Fibroblast of skin of right biceps (primary cell): ENCODE measurements at places on chromosomes 6 and 20.

- no peak for DNase-seq
These were observed 325.1 kb downstream of the SOX4 start for GRCh38 chr6:21918666-21919065.

DNA sequence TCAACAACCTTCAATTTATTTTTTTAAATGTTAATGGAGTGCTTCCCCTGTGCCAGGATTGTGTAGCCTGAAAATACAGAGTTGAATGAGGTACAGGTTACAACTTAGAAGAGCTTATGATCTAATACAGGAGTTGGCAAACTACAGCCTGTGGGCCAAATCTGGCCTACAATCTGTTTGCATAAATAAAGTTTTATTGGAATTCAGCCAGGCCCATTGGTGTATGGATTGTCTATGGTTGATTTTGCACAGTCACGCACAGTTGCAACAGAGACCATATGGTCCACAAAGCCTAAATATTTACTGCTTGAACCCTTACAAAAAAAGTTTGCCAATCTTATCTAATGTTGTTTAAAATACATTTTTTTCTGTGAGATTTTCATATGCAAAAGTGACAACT, 177.3 kb upstream of the CCN2 start:
- no peak for DNase-seq

- no peak for DNase-seq
These were observed 37.3 kb downstream of the KIF13A start for GRCh38 chr6:17950095-17950494.

DNA sequence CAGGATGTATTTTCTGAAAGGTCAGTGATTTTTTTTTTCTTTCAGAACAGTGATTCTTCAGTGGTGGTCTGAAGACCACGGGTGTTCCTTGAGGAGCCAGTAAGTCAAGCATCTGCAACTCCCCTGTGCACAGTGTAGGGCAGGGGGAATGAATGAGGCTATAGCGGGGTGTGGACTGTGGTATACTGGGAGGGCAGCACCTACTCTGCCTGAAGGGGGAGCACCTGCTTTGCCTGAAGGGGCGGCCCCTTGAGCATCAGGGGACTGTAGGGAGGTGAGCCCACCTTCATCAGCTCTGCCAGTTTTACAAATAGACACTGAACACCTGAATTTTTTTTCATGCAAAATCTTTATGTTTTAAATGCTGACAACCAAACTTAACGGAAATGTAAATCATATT, 77.5 kb upstream of the RIPOR2 start:
- DNase-seq: no peak

DNA sequence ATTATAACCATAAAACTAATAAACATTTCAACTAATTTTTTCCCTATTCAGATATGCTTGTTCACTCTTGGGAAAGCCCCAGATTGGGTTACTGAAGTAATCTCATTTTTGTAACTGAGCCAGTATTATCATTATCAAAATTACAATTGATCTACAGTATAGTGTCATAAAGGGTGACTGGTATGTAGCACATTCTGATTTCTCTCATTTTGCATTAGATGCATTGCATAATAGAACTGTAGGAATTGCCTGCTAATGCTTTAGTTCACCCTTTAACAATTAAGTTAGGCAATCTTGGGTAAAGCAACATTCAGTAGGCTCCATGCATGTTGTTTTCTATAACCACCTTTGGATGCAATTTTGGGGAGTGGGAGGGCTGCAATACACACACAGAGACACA, 150.8 kb upstream of the FLRT3 start:
- DNase-seq: no peak

DNA sequence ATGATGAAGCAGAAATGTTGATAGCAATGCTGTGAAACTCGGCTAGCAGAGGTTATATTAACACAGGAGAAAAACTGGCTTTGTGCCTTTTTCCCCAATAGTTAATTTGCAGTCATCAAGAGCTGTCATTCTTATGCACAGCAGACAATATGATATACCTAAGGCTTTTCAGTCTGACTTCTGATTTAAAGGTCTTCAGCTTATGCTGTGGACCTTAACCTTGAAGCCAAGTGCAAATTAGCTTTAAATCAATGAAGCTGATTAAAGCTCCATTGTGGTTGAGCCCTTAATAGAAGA, 171.6 kb upstream of the ID4 start:
- no peak for DNase-seq

DNA sequence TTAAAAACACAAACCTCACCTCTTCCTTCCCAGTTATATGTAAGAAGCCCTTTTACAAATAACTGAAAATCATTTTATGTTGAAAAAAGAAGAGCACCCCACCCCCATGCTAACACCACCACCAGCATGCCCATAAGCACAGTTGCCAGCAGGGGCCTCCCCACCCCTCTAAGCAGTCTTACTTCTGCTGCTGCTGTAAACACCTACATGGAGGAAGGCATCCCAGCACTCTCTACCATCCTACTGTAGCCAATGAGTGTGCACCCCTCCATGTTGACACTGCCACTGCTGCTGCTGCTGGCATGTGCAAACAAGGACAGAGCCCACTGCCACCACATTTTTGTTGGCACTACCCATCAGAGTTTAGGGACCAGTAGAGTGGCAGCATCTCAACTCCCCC, 49.6 kb upstream of the PHIP start:
- no peak for DNase-seq

- DNase-seq: peak; percentile 94
These were observed 87.2 kb upstream of the EDN1 start for GRCh38 chr6:12203001-12203400.

DNA sequence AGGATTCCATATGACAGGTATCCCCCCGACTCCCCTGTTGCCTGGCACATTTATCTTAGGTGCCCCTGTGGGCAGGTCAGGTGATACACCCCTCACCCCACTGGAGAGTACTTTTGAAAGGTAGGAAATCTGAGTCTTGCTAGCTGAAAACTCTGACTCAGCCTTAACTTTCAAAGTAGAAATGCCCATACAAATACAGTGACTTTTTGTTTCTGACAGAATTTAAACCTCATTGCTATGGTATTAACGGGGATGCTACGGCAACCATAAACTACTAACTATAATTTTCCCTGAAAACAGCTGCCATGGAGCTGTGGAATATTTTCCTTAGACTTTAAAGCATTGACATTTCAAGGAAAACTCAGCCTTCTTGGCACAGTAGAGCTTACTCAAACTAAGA, 536.0 kb downstream of the RFPL4B start:
- peak; percentile 39 for DNase-seq

- DNase-seq: no peak
These were observed 624.1 kb downstream of the CD109 start for GRCh38 chr6:74320074-74320473.

DNA sequence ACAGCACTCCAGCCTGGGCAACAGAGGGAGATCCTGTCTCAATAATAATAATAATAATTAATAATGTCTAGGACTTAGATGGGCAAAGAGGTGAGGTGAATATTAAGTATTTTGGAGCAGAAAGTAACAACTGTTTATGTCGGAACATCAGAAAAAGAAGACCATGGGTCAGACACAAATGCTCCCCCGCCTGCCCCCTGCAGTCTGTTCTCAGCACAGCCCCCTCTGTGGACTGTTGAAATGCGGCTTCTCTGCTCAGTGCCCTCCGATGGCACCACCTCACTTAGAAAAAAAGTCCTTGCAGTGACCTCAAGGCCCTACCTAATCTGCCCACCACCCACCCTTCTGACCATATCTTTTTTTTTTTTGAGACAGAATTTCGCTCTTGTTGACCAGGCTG, 5.2 kb upstream of the ETV7 start:
- no peak for DNase-seq

- DNase-seq: peak; percentile 44
These were observed 95.5 kb downstream of the SNAP91 start for GRCh38 chr6:83613378-83613777.

DNA sequence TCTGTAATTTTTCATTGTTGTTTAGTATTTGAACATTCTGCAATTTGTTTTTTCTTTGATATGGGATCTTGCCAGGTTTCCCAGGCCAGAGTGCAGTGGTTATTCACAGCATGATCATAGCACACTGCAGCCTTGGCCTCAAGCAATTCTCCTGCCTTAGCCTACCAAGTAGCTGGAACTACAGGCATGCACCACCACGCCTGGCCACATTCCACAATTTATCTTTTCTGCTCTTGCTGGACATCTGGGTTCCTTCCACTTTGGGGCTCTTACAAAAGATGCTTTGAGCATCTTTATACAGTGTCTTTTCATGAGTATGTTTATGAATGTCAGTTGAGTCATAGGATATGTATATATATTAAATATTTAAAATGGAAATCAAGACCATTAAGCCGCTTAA, 42.0 kb downstream of the PGM3 start:
- DNase-seq: no peak

GRCh38 chr6:37791156-37791919, 28.2 kb upstream of the ZFAND3 start:
- DNase-seq: peak; percentile 98

DNA sequence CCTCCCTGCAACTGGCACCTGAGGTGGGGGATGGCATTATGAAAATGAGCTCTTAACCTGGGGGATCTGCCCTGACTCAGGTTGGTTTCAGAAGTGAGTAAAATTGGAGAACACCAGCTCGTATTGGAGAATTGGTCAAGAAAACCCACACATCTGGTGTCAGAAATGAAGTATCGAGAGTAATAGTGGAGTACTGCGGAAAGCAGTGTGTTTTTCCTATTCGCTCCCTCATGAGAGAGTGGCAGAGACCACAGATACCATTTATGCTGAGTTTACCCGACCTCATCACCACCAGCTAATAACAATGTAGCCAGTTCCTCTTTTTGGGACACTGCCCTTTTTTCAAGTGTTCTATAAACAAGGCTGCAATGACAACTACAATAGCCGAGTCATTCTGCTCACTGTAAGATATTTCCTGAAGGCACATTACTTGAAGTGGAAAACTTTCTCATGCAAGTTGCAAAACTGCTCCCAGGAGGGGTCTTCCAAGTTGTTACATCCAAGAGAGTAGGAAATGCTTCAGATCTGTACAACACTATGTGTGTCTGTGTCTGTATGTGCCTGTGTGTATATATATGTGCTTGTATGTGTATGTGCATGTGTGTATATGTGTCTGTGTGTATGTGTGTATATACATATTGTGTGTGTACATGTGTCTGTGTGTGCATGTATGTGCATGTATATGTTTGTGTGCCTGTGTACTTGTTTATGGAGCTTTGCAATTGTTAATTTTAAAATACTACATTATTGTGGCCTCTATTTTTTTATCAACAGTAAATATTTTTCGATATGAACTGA, 106.0 kb upstream of the CST7 start:
- peak; percentile 14 for DNase-seq

DNA sequence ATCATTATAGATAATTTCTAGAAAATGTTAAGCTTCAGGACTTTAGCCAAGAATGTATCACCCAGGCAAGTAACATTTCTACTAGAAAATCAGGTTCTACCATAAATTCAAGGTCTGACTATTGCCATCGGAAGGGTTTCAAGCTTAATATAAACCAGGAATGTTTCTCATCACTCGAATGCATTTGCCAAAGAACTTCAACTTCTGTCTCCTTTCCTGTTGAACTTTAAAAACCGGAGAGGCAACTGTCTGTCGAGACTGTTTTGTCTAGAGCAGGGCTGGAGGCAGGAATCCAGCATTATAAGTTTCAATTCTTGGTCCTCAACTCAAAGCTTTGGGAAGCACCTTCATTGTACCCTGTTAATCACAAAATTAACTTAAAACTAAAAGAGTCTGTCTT, 264.7 kb downstream of the ZNF217 start:
- no peak for DNase-seq

DNA sequence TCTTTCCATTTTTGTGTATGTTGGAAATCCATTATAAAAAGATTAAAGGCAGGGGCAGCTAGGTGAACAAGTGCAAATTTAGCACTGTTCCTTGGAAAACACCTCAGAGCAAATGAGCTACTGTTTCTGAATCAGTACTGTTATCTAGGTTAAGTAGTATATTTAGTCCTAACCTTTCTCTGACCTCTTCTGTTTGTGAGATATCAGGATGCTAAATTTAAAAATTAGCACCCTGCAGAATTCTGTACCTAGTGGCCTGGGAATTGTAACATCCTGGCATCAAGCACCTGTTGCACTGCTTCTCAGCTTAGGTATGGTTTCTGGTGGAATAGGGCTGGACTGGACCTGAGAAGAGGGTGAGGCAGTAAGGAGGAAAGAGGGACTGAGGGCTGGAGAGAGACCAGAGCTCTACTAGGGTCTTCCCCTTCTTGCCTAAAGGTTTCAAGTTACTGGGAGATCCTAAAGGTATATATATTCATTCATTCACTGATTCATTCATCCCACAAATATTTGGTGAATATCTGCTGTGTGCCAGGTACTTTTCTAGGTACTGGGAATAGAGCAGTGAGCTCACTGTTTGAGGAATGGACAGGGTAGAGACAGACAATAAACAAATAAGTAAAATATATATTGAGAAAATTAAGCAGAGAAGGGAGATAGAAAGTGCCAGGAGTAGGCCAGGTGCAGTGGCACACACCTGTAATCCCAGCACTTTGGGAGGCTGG, 5.2 kb downstream of the ZNF76 start:
- no peak for DNase-seq

- peak; percentile 40 for DNase-seq
These were observed 4.7 kb downstream of the BCLAF1 start for GRCh38 chr6:136284909-136285308.

- peak; percentile 59 for DNase-seq
These were observed 257.4 kb downstream of the MAFB start for GRCh38 chr20:40431611-40432010.

- DNase-seq: no peak
These were observed 634.3 kb downstream of the TBC1D32 start for GRCh38 chr6:120700001-120700400.

- DNase-seq: peak; percentile 28
These were observed 133.6 kb downstream of the SYNE1 start for GRCh38 chr6:152503546-152503945.

DNA sequence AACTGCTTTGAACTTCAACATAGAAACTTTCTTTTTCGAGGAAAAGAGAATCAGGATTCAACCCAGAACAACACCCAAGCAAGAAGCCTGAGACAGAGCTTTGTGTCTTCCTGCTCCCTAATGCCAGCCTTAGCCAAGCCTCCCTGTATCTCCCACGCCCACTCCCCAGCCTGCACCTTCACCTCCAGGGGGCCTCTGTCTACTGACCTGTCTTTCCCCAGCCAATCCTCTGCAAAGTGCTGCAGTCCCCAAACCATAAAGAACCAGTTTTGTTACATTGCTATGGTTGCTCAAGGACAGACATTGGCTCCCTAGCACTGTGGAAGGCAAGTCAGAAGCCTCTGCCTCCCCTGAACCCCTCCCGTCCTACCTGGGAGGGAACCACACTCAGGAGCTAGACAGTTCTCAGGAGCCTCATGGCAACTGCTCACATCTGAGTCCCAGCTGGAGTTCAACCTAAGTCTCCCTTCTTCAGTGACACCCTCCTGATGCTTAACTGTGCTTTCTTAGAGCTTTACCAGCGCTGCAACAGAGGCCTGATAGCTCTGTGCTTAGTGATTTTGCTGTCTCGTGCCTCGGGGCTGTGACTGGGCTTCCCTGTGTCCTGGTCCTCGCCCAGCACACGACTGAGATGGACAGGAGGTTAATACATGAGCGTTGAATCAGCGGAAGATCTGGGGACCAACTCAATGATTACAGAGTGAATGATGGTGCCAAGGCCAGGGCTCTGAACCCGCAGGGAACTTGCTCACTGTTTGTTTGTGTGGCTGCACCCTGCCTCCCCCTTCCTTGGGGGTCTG, 101.5 kb upstream of the DUSP22 start:
- DNase-seq: no peak
